ENCODE measurements at places on chromosomes 7 and 10.
A peak's percentile ranks its signal among the peaks of the same experiment; 100 is the strongest.

DNA sequence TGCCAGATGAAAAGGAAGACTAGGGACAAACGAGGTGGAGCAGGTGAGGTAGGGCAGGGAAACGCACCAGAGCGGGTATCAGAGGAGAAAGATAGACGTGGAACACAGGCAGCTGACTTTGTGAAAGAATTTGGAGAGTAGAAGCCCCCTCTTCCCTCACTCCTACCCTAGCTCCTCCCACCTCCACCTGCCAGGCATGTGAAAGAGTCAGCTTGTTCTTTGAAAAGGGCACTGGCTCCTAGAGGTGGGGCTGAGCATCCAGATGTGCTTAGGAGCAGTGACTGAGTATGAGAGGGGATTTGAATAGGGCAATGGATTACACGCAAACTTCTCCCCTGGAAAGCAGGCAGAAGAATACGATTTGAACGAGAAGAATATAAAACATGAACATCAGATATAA lies 174.2 kb upstream of the INHBA start:
- no peak for DNase-seq

- DNase-seq, result peak; percentile 2
Measured at GRCh38 chr10:14173391-14173705, 157.4 kb downstream of the FRMD4A start.

DNA sequence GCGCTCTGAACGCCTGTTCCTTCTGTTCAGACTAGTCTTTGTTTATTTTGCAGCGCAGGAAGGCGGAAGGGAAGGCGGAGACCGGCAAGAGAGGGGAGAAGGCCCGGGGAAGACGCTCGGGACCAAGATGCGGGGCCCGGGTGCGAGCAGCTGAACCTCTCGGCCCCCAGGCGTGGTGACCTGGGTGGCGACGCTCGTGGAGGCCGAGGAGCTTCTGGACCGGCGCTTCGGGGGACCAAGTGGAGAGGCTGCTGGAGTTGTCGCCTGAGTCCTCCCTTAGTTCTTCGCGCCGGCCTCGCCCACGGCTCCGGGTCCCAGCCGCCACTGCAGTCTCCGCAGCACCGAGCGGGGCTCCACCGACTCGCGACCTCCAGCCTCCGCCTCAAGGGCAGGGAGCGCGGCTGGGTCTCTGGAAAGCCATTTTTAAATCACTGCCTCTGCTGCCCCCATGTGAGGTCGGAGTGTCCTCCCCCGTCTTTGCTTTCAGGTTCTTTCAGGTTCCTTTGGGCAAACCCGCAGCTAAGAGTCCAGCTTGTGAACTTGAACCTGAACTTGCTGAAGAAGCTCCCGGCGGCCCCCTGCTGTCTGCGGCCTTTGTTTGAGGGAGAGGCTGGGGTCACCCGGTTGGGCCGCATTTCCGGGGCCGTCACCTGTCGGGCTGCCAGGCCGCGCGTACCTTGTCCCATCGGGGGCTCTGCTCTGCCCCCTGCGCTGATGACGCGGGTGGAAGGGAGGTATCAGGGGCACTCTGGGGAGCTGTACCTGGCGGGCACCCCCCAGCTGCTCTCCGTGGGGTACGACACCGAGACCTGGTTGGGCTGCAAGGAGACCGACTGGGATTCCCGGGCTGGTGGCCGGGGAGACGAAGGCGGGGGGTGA lies 136.0 kb downstream of the KIF20B start:
- no peak for DNase-seq

GRCh38 chr7:30543813-30544525 lies 39.3 kb upstream of the GGCT start:
- no peak for DNase-seq

GRCh38 chr7:19620470-19620869 lies 88.4 kb downstream of the POLR1F start:
- DNase-seq, result no peak

DNA sequence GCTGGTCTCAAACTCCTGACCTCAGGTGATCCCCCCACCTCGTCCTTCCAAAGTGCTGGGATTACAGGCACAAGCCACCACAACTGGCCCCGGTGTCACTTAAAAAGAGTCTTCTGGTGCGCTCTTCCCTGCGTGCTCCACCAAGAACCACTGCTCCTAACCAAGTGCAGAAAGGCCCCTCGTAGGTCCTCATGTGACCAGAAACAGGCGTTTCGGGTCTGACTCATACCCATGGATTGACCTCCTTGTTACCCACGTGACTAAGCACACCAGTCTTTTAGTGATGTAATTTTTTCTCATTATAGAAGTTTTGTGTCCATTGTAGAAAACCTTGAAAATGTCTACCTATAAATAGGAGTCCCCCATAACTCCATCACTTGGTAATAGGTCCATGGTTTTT lies 13.9 kb downstream of the FKBP6 start:
- DNase-seq, result no peak

DNA sequence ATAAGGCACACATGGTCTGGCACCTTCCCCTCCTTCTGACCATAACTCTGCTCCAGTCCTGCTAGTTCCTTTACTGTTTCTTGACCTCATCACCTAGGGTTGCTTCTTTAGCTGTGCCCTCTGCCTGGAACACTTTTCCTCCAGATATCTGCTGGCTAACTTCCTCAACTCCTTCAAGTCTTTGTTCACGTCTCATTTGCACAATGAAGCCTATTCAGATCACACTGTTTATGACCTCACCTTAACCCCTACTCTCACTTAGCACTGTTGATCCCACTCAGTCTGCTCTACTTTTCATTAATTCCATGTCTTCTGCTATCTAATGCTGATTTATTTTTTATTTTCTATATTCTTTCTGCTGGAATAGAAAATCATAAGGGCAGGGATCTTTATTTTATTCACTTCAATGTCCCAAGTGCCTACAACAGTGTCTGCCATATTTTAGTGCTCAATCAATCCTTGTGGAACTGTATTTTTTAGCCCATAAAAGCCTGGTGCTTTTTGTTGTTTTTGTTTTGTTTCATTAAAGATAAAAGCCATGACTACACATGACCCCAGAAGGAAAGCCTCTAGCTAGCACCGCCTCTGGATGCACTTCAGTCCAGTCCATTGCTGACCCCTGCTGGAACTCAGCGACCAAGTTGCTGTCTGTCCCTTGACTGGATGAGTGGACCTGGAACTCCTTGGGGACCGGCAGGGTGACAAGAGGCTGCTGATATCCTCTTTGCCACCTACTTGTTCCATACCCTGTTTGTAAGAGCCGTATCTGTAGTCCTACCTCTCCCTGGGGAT lies 12.3 kb downstream of the KLF14 start:
- no peak for DNase-seq

Measured in T-helper 1 cell (primary cell).